ENCODE measurements at places on chromosomes 2 and 18.

DNA sequence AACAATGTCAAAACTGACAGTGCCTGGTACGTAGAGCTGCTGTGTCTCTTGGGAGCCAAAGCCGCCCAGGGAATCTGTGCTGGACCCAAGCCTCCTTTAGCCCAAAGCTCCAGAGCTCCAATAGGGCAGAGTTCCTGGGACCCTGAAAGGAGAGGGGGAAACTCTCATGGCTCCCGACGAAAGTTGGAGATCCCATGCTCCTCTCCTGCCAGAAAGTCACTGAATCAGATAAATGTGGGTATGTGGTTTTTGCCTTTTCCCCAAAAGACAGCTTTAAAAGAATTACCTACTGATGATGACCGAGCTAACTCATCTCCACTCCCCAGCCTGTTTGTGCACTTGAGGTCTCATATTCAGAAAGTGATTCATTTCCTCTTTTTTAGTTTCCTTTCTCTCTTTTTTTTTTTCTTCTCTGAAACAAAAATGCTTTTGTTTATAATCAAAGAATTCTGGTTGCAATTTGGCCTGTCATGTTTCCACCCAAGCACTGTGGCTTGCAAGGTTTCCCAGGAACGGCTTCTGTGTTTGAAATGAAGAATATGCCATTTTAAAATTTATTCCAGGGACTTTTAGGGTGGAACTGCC, 14.1 kb upstream of the PMAIP1 start:
- no peak for DNase-seq

GRCh38 chr2:12263730-12264129, 453.0 kb upstream of the TRIB2 start:
- DNase-seq: no peak

DNA sequence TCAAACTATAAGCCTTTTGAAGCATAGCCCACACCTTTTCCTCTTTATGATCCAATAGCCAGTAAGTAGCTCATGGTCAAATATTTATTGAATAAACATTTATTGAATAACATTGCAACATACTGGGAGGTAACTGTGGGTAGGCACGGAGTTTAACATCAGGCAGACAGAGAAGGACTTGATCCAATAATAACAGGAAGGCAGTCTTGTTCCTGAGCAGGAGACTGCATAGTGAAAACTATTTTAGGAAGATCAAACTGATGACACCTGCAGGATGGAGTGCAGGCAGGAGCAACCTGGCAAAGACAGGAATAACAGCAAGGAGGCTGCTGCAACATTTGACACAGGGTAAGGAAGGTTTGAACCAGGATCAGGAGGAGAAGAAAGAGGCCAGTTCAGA, 3.1 kb upstream of the DCTN1 start:
- no peak for DNase-seq

DNA sequence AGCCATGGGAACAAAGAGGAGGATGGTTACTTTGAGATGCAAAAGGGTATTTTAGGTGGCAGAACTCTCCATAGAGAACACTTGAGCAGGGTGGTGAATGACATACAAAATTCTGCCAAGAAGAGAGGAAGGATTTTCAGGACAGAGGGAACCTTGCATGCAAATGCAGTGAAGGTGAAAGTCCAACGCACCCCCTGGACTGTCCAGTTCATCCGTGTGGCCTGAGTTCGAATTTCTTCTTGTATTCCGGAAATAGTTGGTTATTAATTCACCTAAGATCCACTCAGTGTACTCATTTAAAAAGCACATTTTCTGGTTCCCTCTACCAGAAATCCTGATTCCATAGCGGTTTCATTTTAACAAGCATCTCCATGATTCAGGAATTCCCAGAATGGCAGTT, 5.5 kb downstream of the AOX1 start:
- no peak for DNase-seq

- DNase-seq: no peak
Measured at GRCh38 chr2:64862623-64863022, 126.6 kb upstream of the SLC1A4 start.

DNA sequence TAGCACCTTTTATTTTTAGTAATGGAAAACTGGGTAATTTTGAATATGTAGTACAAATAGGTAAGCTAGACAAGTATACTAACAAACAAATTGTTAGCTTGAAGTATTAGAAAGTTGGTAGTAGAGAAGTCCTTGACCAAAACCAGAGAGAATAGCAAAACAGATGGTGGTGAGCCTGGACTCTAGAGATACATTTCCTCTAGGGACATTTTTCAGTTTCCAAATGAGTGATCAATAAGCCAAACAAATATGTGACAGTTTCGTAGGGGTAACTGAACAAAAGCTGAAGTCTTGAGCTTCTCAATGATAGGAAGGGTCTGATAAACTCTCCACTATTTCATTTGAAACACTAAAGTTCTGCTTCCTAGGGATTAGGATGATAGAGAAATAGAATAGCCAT, 692.0 kb upstream of the FAM98A start:
- DNase-seq: no peak

DNA sequence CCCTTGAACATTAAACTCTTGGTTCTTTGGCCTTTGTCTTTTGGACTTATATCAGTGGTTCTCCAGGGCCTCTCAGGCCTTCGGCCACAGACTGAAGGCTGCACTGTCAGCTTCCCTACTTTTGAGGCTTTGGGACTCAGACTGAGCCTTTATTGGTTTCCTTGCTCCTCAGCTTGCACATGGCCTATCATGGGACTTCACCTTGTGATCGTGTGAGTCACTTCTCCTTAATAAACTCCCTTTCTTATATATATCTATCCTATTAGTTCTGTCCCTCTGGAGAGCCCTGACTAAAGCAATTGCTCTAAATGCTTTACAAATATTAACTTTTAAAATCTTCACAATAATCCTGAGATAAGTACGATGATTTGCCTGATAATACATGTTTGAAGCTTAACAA, 353.6 kb upstream of the TRIB2 start:
- no peak for DNase-seq

- DNase-seq: no peak
Measured at GRCh38 chr2:102190430-102191107, 3.7 kb downstream of the IL1RL2 start.

- no peak for DNase-seq
Measured at GRCh38 chr2:153819501-153819900, 52.2 kb upstream of the GALNT13 start.

GRCh38 chr18:7492385-7492784, 74.7 kb upstream of the PTPRM start:
- no peak for DNase-seq

GRCh38 chr2:129010262-129010661, 691.6 kb upstream of the HS6ST1 start:
- DNase-seq: no peak

DNA sequence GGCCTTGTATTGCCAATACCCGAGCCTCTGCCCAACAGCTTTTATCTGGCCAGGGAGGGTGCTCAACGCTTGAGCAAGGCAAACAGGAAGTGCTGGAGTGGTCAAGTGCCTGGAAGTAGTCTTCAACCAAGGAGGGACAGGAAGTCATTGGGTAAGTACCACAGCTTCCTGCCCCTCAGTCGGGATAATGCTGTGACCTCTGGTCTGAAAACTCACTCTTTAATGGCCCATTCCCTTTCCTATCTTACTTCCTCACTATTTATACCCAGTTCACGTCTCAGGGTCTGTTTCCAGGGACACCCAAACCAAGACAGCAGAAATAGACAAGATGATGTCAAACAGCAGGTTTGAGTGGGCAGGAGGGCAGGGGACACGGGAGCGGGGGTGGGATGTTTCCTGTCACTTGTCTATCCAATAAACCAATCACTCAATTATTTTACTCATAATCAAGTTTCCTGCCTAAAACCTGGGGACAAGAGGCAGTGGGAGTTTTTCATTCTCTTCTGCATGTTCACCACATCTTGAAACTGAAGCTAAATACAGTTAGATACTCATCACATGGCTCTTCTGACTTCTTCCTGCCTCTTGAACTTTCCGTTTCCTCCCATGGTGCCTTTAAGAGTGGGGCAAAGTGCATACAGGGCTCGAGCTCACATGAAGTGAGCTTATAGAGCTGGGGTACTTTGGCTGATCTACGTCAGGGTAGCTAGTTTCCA, 68.9 kb upstream of the CAB39 start:
- no peak for DNase-seq

DNA sequence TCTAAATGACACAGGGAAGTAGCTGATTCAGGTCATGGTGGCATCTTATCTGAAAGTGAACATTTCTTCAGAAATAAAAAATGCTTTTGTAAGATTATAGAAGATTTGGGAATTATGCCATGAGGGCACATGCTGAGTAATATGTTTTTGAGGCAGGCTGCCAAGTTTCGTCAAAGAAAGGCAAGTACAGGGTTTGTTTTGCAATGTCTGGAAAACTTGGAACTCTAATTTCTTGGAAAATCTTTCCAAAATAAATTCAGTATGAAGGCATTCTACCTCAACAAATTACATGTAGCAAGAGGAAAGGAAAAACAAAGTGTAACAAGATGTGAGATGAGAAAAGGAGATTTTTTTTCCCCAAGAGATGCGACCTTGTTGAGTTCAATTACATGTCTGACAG, 167.7 kb downstream of the PLCL1 start:
- no peak for DNase-seq

- DNase-seq: no peak
Measured at GRCh38 chr2:207633686-207634085, 8.5 kb upstream of the METTL21A start.

DNA sequence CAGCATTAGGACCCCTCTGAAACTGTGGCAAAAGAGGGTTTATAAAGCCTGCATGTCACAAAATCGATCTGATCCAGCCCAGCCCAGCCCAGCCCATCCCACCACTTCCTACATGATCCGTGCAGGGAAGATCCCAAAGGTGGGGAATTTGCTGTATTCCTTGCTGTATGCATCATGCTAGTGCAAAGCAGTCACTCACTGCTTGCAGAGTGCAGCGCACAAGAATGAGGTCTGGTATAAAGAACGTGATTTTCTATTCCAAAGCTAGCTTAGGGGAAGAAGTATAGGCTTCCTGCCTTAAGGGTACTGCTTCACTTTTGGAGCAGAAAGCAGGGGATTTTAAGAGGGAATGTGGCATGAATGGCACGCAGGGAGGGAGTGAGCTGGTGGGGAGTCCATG, 18.9 kb upstream of the SERPINB11 start:
- no peak for DNase-seq

- DNase-seq: no peak
Measured at GRCh38 chr2:224312741-224313140, 89.2 kb downstream of the FAM124B start.

DNA sequence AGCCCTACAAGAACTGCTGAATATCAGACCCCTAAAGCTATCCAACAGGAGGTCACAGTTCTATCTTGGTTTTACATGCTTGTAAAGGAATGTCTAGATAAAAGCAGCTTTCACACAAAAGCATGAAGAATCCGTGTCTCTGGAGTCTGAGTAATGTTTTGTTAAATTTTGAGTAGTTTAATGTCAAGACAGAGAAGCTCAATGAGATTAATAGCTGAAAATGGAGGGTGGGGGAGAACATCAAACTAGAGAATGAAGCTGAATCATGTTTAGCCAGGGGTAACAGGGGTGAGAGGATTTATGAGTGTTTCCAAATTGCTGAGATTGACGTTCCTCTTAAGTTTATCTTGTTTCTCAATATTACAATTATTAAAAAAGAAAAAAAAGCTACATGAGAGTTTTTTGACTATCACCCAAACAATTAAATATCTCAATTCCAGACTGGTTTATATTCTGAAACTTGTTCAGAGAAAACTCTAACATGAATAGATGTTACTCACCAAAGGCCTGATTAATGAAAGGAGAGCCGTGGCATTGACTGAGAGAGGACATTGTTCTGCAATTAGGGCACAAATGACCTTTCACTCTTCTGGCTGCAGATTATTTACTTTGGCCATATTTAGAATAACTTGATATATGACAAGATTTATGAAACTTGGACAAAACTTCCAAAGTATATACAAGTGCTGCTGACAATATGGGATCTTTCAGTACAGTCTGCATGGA, 266.4 kb upstream of the ETAA1 start:
- no peak for DNase-seq

Measured in posterior cingulate gyrus (tissue), 11 donors.